Suprapubic skin (tissue), 4 donors: ENCODE measurements at places on chromosomes 16 and 17.
A peak's percentile ranks its signal among the peaks of the same experiment; 100 is the strongest.

- no peak for DNase-seq
Measured at GRCh38 chr16:11964761-11965551, at the start of gene TNFRSF17. Gene TNFRSF17, plus strand, starts transcription at chr16:11965210. Its CDS starts 115 bp downstream, at chr16:11965325.

DNA sequence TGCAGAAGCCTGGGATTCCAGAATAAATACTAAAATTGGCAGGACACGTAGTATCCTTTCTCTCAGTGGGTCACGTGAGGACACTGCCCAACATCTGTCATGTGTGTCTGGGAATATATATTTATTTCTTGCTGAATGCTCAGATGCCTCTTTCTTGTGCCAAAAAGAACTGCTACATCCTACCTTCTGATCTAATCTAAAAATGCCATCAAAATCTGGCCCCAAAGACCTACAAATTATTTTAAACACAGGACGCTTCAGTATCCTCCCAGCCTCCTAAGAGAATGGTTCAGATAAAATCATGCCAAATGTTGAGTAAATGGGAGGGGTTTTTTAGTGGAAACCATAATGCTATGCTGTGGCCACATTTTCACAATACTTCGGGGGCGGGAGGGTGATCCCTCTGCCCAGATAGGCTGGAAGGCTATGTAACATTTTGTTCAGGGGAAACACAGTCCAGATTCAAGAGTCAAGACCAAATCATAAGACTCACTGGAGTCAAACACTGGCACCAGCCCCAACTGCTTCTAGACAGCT, 22.9 kb upstream of the CORO6 start:
- DNase-seq: peak; percentile 88

GRCh38 chr16:24689128-24689527, 40.3 kb upstream of the TNRC6A start:
- no peak for DNase-seq

DNA sequence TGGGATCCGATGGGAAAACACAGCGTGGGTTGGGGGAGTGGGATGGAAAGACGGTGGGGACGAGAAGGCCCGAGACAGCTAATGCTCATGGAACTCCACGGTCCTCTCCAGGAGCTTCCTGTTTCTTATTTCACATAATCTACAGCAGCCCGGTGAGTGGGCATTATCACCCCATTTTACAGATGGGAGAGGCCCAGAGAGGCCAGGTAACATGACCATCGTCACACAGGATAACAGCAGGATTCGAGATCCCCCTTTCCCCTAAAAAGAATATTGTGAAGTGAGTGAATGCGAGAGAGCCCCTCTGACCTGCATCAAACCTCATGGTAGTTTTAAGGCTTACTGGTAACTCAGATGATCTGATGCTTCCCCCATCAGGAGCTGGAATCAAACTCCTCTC, 12.0 kb downstream of the CIBAR2 start:
- no peak for DNase-seq

DNA sequence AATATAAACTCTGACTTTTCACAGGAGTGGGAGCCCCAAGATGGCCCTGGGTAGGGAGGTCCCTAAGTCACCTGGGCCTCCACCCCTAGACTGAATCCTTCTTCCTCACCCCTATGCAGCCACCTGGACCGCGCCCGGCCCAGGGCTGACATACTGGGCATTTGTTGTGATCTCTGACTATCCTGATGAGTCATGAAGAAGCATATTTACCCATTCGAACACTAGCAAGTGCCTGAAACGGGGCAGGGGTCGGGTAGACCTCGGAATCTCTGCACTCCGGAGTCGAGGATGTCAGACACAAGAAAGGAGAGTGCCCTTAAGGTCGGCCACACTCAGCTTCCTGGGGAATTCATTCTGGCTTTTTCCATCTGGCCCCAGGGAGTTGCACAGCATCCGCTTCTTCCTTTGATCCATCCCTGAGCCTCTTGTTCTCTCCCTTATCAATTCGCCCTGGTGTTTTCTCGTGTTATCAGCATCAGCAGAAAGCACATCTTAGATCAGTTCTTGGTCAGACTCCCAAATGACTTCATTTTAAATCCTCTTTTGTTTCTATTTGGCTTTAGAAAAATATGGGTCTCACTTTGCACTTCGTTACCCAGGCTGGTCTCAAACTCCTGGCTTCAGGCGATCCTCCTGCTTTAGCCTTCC, 10.4 kb downstream of the METTL22 start:
- DNase-seq: no peak

DNA sequence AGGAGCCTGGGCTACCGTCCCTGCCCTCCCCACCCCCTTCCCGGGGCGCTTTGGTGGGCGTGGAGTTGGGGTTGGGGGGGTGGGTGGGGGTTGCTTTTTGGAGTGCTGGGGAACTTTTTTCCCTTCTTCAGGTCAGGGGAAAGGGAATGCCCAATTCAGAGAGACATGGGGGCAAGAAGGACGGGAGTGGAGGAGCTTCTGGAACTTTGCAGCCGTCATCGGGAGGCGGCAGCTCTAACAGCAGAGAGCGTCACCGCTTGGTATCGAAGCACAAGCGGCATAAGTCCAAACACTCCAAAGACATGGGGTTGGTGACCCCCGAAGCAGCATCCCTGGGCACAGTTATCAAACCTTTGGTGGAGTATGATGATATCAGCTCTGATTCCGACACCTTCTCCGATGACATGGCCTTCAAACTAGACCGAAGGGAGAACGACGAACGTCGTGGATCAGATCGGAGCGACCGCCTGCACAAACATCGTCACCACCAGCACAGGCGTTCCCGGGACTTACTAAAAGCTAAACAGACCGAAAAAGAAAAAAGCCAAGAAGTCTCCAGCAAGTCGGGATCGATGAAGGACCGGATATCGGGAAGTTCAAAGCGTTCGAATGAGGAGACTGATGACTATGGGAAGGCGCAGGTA, 762 bp downstream of the CDK12 start:
- peak; percentile 78 for DNase-seq

GRCh38 chr16:28000314-28001169, 63.0 kb downstream of the GSG1L start:
- DNase-seq: no peak

- no peak for DNase-seq
Measured at GRCh38 chr16:86869288-86870022, 291.1 kb downstream of the FOXL1 start.

- DNase-seq: no peak
Measured at GRCh38 chr17:74016461-74016860, 187.0 kb upstream of the RPL38 start.

- no peak for DNase-seq
Measured at GRCh38 chr17:65202844-65203571, 65.8 kb downstream of the RGS9 start.

- DNase-seq: no peak
Measured at GRCh38 chr17:41002814-41003213, 3.1 kb upstream of the KRTAP3-2 start.

- DNase-seq: no peak
Measured at GRCh38 chr16:15650698-15651171, 690 bp downstream of the NDE1 start.

GRCh38 chr16:5018793-5019192, 14.9 kb downstream of the NAGPA start:
- no peak for DNase-seq

DNA sequence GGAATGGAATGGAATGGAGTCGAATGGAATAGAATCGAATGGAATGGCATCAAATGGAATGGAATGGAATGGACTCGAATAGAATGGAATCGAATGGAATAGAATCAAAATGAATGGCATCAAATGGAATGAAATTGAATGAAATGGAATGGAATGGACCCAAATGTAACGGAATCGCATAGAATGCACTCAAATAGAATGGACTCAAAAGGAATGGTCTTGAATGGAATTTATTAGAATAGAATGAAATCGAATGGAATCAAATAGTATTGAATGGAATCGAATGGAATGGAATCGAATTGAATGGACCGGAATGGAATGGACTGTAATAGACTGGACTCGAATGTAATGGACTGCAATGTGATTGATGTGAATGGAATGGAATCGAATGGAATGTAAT, 501.4 kb upstream of the WSB1 start:
- DNase-seq: no peak

- DNase-seq: no peak
Measured at GRCh38 chr16:657487-657886, 8.3 kb downstream of the WDR90 start.

DNA sequence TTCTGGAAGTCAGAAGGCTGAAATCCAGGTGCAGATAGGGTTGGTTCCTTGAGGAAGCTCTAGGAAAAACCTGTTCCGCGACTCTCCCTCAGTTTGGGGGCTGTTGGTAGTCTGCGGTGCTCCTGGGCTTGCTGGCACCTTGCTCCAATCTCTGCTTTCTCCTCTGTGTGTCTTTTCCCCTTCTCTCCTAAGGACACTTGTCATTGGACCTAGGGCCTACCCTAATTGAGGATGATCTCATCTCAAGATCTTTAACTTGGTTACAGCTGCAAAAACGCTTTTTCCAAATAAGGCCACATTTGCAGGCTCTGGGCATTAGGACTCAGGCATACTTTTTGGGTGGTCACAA, 12.9 kb upstream of the CACNG4 start:
- no peak for DNase-seq

DNA sequence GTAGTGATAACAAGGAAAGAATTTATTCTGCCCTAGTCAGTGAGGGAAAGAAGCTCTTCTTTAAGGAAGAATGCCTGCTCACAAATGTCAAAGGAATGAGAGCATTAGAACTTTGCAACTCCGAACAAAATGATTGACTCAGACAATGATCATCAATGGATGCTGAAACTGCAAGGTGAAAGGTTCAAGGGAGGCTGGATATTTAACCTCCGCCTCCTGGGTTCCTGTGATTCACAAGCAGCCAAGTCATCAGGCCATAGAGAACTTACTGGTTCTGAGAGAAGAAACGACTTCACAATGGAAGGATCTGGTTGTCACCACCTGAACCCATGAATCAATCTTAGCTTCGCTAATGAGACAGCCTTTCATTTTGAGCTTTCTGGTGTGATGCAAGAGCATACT, 16.0 kb upstream of the SCNN1B start:
- no peak for DNase-seq

DNA sequence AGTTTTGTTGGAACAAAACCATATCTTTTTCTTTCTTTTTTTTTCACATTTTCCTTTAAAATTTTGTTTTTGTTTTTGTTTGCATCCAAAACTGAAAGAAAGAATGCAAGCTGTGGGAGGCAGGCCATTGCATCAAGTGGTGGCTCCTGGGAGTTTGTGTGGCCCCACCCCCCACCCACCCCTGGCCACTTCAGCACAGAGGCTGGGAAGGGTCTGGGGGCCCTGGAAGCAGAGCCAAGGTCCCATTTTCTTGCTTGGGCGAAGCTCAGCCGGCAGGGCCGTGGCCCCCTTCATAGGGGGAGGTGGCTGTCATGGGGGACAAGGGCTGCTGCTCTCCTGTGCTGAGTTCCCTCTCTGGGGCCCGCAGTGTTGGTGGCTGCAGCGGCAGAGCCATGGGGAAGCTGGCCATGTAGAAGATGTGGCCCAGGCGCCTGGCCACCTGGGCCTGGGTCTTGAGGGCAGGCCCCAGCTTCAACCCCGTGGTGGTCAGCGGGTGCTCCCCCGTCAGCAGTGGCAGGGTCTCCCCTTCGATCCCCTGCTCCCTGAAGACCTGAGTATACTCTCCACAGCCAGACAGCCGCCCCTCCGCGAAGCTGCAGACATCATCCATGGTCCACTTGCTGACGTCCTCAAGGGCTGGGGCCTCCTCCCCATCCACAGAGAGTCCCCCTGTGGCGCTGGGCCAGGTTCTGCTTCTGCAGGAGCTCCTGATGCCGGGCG, 19.8 kb downstream of the PAFAH1B1 start:
- no peak for DNase-seq

GRCh38 chr16:68049449-68049848, 26.4 kb downstream of the DUS2 start:
- no peak for DNase-seq

- no peak for DNase-seq
Measured at GRCh38 chr17:2369039-2369438, 31.7 kb downstream of the SGSM2 start.

DNA sequence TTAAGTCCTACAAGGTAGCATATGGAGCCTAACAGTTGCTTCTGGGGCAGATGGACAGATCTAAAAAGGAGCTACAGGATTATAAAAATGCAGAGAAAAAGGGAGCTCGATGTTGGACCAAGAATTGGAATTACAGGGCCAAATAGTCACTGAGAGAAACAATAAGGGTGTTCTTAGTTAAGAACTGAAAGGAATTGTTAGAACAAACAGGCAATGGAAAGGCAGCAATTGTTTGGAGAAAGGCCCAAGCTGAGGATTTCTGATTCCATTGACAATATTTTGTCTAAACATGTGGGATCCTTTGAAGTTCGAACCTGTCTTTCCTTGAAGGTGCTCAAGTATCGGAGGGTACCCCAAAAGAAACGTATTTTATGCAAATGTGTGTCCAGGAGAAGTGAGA, 513.6 kb upstream of the CDH8 start:
- no peak for DNase-seq

- DNase-seq: no peak
Measured at GRCh38 chr17:18027280-18027679, 11.7 kb downstream of the ATPAF2 start.

- no peak for DNase-seq
Measured at GRCh38 chr17:1360975-1361374, 39.0 kb downstream of the YWHAE start.

DNA sequence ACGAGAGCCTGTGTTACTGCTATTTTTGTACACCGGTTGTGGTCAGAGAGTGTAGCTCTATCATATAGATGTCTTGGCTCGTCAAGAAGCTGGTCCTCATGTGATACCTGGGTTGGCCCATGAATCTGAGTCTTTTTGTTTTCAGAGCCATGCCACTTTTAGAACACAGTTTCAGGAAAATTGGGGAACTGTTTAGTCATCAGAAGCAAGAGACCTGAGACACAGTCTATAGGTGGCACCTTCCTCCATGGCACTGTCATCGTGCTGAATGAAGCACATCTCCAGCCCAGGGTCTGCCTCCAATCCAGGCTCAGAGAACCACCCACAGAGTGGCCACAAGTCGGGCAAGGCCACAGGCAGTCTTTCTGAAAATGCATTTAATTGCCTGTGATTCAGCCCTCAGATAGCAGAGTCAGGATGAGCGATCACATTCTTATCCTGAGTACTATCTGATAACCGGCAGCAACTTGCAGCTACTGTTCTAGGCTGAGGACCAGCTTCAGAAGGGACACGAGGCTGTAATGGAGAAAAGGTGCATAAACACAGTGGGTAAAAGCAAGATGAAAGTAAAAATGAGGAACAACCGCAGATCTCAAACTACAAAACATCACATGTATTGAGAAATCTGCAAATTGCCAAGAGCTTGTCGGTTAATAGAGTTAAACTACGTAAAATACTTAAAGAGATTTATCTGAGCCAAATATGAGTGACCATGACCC, 14.2 kb upstream of the HAPSTR1 start:
- no peak for DNase-seq

- no peak for DNase-seq
Measured at GRCh38 chr17:73397856-73398540, 86.2 kb upstream of the CDC42EP4 start.

GRCh38 chr17:83109793-83110645, 30.6 kb downstream of the METRNL start:
- DNase-seq: peak; percentile 98

DNA sequence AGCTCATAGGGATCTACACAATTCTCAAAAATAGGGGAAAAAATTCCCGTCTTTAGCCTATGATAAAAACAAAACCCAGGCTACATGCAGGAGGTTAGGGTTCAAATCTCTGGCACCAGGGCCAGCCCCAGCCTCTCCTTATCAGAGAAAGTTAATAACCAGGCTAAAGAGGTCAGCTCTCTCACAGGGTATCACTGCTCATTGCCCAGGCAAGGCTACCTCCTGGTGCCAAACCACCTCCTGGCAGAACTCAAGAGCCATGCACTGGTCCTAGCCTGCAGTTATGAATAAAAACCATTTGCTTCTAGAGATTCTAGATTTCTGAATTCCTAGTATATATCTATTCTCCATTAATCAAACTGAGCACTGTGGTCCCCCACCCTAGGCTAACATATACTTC, 65.8 kb downstream of the CREBBP start:
- DNase-seq: no peak

GRCh38 chr16:16062023-16062937, 112.9 kb downstream of the ABCC1 start:
- DNase-seq: no peak
